ENCODE measurements at places on chromosomes 6 and 20.
A peak's percentile ranks its signal among the peaks of the same experiment; 100 is the strongest.

DNA sequence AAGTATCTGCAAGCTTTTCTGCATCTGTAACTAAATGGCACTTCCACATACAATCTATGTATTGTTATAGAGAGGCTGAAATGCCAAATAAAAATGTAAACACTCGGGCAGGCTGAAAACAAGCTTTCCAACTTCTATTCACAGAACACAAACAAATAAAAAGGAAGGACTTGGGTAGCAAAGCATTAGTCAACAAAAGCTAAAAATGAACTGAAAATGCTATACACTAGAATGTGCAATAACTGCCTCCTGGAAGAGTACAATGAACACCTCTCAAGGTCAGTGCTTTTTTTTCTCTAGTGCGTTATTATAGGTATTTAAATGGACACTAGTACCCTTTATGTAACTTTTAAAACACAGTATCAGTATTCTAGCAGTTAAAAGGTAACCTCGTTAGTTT, 31.4 kb downstream of the STK38 start:
- DNase-seq = no peak

GRCh38 chr20:32435449-32436107, 77.4 kb downstream of the ASXL1 start:
- DNase-seq = no peak

GRCh38 chr20:537983-538382, 5.6 kb downstream of the CSNK2A1 start:
- DNase-seq = no peak

DNA sequence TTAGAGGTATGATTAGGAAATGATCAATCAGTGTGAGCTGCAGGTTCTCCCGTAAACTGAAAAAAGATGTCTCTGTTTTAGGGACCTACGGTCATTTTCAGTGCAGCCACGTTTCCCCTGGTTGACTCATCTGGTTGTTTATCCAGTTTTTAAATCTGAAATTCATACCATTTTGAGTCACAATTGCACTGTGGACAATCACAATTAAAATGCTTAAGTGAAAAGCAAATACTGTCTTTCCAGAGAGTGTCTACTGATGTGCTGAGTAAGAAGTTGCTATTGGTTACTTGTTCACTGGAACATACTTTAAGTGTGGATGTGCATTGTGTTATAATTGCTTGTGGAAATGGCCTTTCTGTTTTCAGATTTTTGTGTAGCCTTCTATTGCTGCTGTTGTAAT, 305.1 kb upstream of the SASH1 start:
- DNase-seq = no peak

- DNase-seq = no peak
Measured at GRCh38 chr6:135004399-135004798, 50.2 kb downstream of the HBS1L start.

DNA sequence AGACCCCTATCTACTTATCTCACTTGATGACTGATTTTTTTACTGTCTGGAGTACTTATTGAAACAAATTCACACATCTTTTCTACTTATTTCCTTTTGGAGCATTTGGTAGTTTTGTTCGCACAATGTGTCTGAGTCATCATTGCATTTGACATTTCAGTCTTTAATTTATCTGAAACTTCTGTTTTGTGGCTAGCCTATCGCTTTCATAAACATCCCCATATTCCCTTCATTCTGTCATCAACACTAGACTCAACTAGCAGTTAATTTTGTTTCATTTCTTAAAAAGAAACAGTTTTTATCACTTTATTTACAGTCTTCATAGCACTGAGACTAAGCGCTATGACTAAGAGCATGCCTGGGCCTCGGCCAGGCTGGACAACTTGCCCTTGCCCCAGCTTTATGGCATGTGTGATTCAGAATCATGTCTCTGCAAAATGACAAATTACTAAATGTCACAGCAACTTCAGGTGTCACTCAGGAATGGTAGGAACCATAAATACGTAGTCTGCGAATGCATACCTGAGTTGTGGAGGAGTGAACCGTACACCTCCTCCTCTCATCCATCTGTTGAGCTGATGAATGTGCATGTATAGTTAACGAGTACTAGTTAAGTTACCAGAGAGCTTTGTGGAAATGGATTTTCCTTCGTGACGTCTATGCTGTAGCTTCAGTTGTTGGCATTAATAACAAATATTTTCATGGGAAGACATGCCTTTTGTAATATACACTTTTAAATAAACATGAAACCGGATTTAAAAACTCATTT, 16.2 kb downstream of the L3MBTL3 start:
- DNase-seq = no peak

DNA sequence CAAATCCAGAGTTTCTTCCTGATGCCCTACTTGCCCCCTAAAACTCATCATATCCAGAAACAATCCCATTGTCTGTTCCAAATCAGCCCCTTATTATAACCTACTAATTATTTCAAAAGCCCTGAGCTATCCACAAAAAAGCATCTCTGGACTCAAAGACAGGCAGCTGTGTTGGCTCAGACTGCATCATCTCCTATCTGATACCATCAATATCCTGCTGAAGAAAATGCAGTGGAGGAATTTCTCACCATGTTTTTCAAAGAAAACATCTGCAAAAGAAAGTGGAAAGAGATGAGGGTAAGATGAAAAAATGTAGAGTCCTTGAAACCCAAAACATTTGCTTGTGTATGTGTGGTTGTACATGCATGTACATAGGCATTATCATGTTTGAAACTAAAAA, 153.0 kb upstream of the DEFB112 start:
- DNase-seq = no peak

DNA sequence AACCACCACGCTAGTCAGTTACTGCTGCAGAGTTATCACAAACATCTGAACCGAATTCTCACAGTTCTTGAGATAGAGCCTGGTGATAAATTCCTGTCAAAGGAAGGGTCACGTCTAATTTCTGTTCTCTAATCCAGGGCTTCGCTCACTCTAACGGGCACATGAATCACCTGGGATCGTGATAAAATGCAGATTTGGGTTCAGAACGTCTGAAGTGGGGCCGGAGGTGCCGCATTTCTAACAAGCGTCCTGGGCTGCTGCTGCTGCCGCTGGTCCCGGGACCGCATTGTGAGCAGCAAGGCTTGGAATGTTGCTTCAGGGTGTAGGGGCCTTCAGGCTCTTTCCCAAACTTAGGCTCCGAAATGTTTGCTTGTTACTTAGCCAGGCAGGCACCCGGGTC, 264.1 kb downstream of the CDC5L start:
- no peak for DNase-seq

DNA sequence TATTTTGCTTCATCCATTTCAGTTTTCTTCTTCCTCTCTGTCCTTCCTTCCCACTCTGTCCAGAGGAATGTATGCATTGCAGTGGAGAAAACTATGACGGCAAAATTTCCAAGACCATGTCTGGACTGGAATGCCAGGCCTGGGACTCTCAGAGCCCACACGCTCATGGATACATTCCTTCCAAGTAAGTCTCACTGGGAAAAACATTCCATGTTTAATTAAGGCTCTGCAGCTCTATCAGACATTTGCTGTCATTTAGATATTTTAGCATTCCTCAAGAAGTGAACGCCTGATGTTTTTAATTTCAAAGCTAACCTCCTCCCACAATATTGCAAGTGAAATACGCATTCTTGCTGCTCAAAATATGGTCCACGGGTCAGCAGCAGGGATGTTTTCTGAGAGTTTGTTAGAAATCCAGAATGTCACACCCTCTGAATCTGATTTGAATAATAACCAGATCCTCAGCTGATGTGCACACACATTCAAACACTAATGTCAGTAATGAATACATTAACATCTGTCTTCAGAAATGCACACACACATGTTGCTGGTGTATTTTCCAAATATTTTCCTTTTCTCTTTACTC, 12.8 kb downstream of the PLG start:
- no peak for DNase-seq

DNA sequence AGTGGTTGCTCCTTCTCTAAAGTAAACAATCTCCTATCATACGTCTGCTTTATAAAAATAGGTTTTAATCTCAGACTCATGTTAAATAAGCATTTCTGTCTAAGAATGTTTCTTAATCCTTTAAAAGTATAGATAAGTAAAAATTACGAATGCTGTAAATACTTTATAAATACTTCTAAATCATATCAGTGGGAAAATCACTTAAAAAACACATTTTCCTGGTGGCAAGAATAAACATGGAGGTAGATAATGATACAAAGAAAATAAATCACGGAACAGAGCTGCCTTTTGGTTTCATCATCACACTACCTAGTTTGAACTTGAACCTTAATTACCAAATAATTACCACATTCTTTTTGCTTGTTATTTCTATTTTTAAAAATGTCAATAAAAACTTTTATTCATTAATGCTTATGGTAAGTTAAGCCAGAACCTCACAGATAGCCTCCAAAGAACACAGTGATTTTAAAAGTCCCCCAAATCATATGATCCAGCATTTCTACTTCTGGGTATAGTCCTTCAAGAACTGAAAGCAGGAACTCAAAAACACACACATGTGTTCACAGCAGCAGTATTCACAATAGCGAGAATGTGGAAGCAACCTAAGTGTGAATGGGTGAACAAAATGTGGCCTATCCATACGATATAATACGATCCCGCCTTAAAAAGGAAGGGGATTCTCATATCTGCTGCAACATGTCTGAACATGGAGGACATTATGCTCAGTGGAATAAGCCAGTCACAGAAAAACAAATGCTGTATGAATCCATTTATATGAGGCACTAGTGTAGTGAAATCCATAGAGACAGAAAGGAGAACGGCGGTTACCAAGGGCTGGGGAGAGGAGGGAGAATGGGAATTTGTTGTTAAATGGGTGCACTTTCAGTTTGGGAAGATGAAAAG, 72.4 kb downstream of the SLC22A23 start:
- no peak for DNase-seq

DNA sequence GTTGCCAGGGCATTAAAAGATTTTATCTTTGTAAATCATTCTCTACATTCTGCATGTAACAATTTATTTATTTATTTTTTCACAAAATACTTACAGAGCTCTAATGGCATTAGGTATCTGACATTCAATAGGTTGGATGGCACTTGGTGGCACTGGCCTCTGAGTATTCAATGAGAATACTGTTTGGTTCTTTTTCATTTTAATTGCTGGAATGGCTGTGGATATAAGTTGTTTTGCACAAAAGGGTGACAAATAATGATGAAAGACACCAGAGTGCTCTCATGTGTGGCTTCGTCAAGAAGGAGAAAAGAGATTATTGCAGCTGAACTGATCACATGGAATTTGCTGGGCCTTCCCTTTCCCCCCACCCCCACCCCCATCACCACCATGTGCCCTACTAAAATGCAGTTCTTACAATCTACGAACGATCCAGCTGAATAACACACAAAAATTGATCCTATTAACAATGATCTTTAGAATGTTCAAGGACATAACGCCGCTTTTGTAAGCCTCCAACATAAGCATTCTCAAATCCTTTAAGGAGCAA, 195.2 kb upstream of the POU3F2 start:
- DNase-seq = no peak

GRCh38 chr6:154950979-154951344, 44.2 kb upstream of the TIAM2 start:
- no peak for DNase-seq

DNA sequence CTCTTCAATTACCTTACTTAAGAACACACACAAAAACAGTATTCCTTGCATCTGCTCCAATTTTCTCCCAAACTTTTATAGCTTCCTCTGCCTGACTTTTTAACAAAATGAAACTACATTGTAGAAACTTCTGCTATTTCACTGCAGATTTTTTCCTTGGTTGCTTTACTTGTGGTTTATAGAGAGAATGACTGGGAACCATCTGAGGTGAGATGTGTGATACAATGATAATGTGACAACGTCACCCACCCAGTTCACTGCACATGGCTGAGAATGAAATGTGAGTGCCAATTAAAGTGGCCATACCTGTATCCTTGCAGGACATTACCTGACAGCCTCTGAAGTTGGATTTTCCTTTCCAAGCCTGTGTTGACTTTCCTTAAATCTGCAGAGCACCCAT, 258.4 kb downstream of the CD83 start:
- DNase-seq = no peak

DNA sequence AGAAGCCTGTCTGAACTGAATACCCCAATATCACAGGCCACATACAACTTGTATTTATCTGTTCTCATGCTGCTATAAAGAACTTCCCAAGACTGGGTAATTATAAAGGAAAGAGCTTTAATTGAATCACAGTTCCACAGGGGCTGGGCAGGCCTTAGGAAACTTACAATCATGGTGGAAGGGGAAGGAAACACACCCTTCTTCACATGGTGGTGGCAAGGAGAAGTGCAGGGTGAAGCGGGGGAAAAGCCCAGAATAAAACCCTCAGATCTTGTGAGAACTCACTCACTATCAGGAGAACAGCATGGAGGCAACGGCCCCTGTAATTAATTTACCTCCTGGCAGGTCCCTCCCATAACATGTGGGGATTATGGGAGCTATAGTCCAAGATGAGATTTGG, 50.3 kb upstream of the FNDC1 start:
- DNase-seq = no peak

DNA sequence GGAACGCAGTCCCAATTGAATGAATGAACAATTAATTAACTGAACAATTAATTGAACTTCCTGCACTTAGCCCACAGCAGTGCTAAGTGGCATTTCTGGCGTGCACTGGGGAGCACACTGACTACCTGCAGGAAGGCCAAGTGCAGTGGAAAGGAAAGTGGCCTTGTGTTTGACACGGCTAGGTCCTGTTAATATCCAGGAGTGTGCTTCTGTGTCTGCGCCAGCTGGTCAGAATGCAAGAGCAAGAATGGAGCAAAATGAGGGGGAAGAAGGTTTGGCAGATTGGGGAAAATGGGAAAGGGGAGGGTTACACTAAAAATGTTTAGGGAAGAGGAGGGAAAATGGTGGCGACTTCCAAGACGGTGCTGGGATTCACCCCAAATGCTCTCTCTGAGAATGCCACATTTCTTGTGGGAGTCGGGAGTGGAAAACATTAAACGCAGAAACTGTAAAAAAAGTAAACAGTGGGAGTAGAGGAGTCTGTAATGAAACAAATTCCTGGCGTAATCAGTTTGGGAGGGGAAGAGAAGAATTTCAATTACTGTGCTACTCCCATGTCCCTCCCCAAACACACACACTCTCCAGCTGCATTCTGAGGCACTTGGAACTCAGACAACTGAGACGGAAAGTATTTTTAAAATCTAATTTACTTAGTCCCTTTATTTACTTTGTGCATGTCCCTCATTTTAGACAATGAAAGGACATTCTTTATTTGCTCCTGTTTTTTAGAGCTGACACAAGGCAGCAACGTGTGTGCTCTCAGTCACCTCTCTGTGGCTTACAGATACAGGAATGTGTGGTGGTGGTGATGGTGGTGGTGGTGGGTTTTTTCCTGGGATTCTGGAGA, 64.1 kb downstream of the CLIC5 start:
- DNase-seq = peak; percentile 68

DNA sequence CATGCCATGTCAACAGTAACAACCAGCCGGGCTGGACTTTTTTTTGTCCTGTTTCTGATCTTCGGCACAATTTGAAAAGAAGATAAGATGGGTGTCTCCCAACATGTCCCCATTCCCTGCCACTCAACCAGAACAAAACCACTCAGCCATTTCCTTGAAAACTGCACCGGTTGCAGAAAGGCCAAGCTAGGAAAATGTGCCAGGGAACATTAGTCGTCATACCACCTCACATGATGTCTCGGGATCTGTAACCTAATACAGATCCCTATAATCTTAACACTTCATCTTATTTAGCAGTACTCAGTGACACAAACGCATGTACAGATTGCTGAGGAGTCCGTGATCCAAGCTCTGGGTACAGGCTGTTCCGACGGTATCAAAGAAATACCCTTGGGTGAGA, 46.5 kb downstream of the ALDH8A1 start:
- no peak for DNase-seq

Data from left renal pelvis (tissue), 4 donors.